ENCODE measurements at places on chromosomes 1 and 21. TPM values are rescaled to one million over a fixed set of nuclear protein-coding genes. Genes with fewer than 3 reads are reported as not detected.

The ZNF697 gene
- total RNA-seq, result 21.1 TPM

The ARHGEF11 gene
- 22.0 TPM for total RNA-seq

The XCL2 gene
- not detected for total RNA-seq

The SH2D5 gene
- total RNA-seq, result under 0.01 TPM

The FAM3B gene
- total RNA-seq, result not detected

The NGF gene
- total RNA-seq, result 0.34 TPM

The ITGB3BP gene
- total RNA-seq, result 21.0 TPM

The AGO1 gene
- total RNA-seq, result 9.7 TPM

The DTL gene
- total RNA-seq, result 12.6 TPM

The EIF3I gene
- total RNA-seq, result 353 TPM

The GPR3 gene
- total RNA-seq, result 0.51 TPM

The SPRR4 gene
- not detected for total RNA-seq

The FCRL6 gene
- not detected for total RNA-seq

The ADAMTSL4 gene
- total RNA-seq, result 0.17 TPM

The BRDT gene
- total RNA-seq, result not detected

The KIF2C gene
- total RNA-seq, result 11.7 TPM

The HAO2 gene
- not detected for total RNA-seq

The CNIH3 gene
- 1.4 TPM for total RNA-seq

The CELA2A gene
- total RNA-seq, result not detected

The CLCA4 gene
- not detected for total RNA-seq

The LAMC2 gene
- 1.5 TPM for total RNA-seq

The TNFRSF9 gene
- total RNA-seq, result 0.51 TPM

The LIN28A gene
- total RNA-seq, result not detected

The BCAN gene
- not detected for total RNA-seq

The KRTAP21-2 gene
- total RNA-seq, result not detected

The TRIM33 gene
- 33.9 TPM for total RNA-seq

The THEM5 gene
- not detected for total RNA-seq

All from dermis blood vessel endothelial cell (primary cell).